Heart left ventricle (tissue), 16 donors: ENCODE measurements at places on chromosomes 11 and 22. TPM values are rescaled to one million over a fixed set of nuclear protein-coding genes. Genes with fewer than 3 reads are reported as not detected.

DNA sequence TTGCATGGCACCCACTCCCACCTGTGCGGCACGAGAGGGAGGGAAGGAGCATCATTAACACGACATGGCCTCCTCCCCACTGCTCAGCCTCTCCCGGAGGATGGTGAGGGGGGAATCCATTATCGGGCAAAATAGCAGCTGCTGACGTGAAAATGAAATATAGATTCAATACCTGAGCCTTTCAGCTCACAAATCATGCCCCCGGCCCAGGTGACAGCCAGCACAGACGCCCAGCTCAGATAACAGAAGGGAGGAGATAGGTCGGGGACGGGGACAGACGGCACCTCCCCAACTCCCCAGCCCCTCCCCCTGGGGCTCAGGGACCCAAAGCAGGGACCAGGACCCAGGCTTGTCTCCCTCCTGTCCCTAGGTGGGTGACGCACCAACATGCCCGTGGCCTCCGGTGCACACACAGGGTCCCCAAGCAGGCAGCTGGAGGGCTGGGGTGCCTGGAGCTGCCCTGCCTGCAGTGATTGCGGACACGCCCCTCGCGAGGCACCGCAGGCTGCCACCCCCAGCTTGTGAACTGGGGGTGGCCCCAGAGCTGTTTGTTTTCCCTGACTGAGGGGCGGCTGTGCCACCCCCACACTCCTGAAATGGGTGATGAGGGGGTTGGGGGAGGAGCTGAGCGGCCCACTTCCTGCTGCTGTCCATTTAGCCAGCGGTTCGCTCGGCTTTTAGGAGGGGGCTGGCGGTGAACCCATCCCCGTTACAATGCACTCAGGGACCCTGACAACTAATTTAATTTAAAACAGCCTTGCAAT is 31.7 kb downstream of the FLRT1 start:
- DNase-seq = no peak

GRCh38 chr11:103845331-103845730 is 191.1 kb upstream of the DDI1 start:
- no peak for DNase-seq

DNA sequence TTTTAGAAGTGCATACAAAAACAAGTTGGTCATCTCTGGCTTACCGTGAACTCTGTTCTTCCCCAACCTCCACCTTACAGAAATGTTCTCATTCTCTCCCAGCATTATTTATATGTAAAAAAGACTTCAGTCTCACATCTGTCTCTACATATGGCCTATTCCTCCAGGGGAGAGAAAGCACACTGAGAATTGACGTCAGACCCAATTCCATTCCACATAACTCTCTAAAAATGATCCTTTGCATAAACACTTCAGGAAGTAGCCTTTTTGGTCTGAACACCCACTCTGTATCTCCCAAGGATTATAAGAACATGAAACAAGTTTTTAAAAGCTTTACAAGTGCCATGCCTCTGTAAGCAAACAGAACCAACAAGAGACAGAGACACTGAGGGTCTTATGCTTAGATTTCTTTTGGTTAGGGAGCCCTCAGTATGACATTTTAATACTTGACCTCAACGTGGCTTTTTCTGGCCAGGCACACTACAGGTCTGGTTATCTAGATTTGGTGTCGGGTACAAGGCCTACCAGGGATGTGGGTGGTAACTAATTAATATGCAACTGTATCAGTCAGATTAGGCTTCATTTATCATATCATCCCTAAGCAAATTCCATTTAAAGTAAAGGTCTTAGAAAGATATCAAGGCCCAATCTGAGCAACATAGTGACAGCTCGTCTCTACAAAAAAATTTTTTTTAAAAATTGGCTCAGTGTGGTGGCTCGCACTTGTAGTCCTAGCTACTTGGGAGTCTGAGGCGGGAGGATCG is 48.5 kb upstream of the PPP2R1B start:
- DNase-seq = no peak

DNA sequence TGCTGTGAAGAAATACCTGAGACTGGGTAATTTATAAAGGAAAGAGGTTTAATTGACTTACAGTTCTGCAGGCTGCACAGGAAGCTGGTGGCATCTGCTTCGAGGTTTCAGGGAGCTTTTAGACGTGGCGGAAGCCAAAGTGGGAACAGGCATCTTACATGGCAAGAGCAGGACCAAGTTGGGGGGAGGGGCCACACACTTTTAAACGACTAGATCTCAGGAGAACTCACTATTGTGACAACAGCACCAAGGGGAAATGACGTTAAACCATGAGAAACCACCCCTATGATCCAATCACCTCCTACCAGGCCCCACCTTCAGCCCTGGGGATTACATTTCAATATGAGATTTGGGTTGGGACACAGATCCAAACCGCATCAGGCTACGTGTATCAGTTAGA is 11.1 kb upstream of the SCGB1D4 start:
- no peak for DNase-seq

DNA sequence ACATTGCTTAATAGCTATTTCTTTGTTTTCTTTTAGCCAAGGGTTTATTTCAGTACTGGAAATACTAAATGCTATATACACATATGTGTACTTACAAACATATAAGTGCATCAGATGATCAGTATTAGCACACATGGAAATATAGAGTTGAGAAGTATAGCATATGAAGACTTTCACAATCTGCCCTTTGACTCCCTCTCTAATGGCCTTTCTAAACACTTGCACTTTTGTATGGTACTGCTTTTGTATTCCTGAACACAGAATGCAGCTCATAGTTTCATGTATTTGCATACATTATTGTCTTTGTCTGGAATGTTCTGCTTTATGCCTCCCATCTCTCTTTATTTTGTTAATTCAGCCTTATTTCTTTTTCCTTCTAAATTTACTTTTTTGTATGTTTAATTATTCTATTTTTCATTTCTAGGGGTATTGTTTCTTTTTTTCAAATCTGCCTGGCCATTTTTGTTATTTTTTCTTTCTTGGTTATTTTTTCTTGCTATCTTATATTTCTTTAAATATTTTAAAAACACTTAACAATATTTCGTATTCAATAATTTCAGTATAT is 28.8 kb downstream of the ACER3 start:
- DNase-seq = no peak

GRCh38 chr11:103995896-103996295 is 40.5 kb upstream of the DDI1 start:
- DNase-seq = no peak

- no peak for DNase-seq
These were observed 74.0 kb upstream of the MYOD1 start for GRCh38 chr11:17645190-17645970.

- DNase-seq = no peak
These were observed 11.9 kb downstream of the MGAT3 start for GRCh38 chr22:39468487-39469325.

DNA sequence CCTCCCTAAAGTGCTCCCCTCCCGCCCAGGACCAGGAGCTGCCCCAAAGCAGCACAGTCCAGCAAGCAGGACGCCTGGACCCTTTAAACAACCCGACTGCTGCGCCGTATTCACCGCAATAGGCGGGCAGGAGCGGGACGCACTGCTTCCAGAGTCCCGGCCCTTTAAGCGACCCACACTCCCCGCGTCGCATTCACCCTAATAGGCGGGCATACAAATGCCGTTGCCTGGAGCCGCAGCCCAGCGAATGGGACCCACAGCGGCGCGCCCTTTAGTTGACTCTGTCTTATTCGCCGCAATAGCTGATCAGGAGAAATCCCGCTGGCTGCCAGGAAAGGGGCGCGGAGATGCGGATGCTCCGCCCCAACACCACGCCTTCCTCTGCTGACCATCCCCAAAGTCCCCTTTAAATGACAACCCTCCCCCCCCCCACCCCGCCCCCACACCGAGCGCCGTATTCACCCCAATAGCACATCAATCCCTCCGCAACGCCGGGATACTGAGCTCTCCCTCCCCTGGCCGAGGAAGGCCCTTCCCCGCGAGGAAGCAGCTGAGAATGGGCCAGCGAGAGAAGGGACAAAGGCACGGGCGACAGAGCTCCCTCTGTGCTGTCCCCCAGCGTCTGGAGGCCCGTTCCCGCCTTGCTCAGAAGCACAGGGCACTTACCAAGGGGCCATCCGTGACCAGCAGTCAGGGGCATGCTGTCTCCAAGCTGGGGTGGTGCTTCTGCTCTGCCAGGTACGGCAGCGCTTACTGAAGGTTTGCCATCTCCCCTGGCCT is 4.7 kb downstream of the OSBPL5 start:
- DNase-seq = peak; percentile 94

GRCh38 chr11:8732748-8733241 is 50.2 kb downstream of the RPL27A start:
- DNase-seq = peak; percentile 74

DNA sequence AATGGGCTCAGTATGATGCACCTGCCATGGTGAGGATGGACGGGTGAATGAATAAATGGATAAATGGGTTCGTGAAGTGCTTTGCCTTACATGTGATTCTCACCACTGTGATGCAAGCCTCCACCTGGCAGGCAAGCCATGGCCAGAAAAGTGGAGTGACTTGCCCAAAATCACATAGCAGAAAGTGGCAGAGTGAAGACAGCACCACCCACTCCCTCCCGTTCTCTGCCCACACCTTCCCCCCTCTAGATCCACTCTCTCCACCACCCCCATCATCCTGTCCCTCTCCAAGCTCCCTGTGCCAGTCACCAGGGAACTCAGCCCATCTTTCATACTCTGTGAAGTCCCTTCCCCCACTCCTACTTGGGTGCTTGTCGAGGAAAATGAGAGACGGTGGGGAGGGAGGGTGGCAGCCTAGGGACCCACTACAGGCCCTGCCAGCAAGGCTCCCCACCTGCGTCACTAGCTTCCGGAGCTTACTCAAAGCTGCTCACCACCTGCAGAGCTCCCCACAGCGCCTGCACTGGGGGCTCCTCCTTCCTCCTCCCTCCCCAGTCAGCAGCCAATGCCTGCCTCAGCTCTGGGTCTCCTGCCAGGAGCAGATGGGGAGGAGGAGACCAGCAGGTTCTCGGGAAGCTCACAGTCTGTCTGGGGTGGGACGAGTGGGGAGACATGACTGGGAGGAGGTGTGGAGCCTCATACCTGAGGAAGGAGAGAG is 82.3 kb downstream of the PDE2A start:
- DNase-seq = no peak

DNA sequence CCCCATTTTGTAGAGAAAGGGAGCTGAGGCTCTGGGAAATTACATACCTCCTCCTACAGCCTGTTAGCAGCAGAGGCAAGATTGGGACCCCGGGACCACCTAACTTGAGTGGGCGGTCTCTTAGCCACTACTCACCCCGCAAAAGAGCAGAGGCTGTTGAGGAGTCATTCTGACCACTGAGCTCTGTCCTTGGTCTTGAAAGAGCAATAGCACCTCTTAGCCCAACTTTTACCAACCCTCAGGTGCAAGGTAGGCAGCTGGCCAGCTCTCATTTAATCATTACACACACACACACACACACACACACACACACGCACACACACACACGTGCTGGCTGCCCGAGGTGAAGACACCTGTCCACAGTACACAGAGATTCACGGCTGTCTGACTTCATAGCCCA is 115.8 kb upstream of the ASPHD2 start:
- no peak for DNase-seq

- DNase-seq = no peak
These were observed 43.0 kb upstream of the NTM start for GRCh38 chr11:131327421-131327820.

- DNase-seq = no peak
These were observed 172.9 kb downstream of the DBX1 start for GRCh38 chr11:19987331-19987801.

DNA sequence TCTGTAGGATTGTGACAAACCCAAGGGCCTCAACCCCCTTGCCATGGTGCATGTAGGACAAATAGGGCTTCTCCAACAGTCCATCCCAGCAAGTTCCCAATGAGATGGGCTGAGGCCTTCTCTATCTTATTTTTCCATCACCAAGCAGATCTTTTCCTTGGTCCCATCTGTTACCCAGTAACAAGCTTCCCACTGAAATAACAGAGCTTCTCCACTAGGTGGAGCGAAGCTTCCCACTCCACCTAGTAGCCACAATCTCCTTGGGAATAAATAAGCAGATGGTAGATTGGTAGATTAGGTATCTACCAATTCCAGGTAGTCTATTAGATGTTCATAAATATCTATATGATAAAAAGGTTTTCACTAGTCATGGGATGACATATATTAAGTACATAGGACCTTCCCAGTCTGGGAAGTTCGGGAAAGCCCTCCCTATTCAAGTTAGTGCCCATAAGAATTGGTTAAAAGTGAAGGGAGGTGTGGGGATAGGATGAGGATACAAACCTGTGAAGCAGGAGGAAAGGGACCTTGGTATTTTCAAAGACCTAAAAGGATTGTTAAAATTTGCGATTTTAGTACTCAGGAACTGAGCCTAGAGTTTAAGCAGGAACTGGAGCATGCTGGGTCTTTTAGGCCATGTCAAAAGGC is 5.9 kb upstream of the OR52L1 start:
- DNase-seq = no peak

DNA sequence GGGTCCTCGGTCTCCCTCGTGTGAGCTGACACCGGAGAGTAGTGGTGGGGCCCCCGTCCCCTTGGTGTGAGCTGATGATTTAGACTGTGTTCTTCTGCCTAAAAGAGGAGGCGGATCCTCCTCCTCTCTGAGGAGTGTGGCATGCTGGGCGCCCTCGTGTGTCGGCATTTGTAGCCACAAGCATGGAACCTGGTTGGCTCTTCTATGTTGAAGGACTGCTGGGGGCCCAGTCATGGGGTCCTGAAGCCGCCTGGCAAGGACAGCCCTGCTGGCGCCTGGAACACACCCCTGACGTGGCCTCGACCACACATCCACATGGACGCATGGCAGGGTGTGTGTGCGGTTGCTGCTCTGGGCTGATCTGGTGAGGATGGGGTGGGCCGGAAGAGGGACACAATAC is 50.2 kb downstream of the AP2A2 start:
- DNase-seq = no peak

- no peak for DNase-seq
These were observed 14.0 kb upstream of the TP53I11 start for GRCh38 chr11:44964526-44965209.

GRCh38 chr22:41920271-41920976 is 5.5 kb upstream of the SHISA8 start:
- no peak for DNase-seq

- no peak for DNase-seq
These were observed 24.5 kb downstream of the PISD start for GRCh38 chr22:31637447-31637890.

DNA sequence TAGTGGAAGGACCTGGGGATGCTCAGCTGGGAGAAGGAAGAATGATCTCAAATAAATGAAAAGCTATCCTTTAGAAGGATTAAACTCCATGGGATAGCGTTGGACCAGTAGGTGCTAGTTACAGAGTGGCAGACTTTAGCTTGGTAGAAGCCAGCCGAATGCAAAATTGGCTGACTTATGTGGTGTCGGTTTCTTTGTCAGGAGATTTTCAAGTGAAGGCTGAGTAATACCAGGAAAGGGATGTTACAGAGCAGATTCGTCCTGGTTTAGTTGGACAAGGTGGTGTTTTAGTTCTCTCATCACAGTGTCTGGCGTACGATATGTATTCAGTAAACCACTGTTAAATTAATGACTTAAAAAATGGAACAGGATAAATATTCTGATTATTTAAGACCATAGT is 26.0 kb downstream of the FDX1 start:
- no peak for DNase-seq

- DNase-seq = no peak
These were observed 385.6 kb downstream of the CNTN5 start for GRCh38 chr11:99406345-99406744.

Gene KIF18A
- not detected for polyA plus RNA-seq

Gene OR4D5
- polyA plus RNA-seq = not detected

Gene ME3
- 11.3 TPM for polyA plus RNA-seq

Gene XKR3
- polyA plus RNA-seq = not detected

Gene POLR3H
- polyA plus RNA-seq = 20.2 TPM

Gene SAA2
- 1.9 TPM for polyA plus RNA-seq

Gene ACCS
- polyA plus RNA-seq = 1.7 TPM

Gene PLXNB2
- polyA plus RNA-seq = 35.1 TPM

Gene KCNQ1OT1
- polyA plus RNA-seq = 0.14 TPM

Gene SRPRA
- 99.3 TPM for polyA plus RNA-seq
